ENCODE measurements at places on chromosomes 6 and 20.
A peak's percentile ranks its signal among the peaks of the same experiment; 100 is the strongest.

GRCh38 chr6:114997813-114998292 lies 655.0 kb upstream of the HS3ST5 start:
- DNase-seq = no peak

GRCh38 chr6:34556031-34556471 lies at the start of gene SPDEF:
Gene SPDEF (minus strand): TSS chr6:34556329. CDS start chr6:34544455, 11,874 bp downstream.
- DNase-seq = peak; percentile 89

DNA sequence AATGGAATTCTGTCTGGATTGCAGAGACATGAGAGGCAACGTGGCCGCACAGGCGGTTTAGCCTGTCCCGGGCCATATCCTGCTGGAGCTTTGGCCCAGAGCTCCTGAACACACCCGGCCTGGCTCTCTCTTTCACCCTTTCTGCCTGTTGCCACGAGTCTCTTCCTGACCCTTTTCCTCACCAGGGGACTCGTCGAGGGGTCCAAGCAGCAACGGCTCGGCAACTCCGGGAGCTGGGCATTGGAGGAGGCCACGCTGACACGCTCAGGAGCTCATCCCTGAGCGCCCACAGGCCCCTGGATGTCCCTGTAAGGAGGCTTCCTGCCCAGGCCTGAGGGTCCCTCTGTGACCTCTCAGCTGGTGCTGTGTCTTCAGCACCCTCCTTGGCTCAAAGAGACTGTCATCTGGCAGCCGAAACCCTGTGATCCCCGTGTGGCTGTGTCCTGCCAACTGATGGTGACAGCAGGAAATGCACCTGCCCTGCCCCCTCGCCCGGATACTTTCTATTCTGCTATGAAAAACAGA lies 103.8 kb downstream of the RNASET2 start:
- DNase-seq = no peak

DNA sequence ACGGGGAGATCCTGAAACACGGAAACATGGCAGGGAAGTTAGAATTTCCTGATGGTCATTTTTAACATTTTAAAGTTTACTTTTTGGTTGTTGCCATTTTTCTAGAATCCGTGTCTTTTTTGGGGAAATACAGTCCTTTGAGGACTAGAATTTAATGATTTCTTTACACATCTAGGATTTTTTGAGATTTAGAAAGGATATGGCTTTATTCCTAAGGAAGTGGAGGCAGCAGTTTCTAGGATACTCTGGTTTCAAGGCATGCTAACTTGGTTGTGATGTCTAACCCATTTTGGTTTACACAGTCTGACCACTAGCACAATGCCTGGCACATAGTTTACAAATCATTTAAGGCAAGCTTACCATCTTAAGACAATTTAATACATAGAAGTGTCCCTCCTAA lies 1.1 kb upstream of the ZBTB2 start:
- no peak for DNase-seq

DNA sequence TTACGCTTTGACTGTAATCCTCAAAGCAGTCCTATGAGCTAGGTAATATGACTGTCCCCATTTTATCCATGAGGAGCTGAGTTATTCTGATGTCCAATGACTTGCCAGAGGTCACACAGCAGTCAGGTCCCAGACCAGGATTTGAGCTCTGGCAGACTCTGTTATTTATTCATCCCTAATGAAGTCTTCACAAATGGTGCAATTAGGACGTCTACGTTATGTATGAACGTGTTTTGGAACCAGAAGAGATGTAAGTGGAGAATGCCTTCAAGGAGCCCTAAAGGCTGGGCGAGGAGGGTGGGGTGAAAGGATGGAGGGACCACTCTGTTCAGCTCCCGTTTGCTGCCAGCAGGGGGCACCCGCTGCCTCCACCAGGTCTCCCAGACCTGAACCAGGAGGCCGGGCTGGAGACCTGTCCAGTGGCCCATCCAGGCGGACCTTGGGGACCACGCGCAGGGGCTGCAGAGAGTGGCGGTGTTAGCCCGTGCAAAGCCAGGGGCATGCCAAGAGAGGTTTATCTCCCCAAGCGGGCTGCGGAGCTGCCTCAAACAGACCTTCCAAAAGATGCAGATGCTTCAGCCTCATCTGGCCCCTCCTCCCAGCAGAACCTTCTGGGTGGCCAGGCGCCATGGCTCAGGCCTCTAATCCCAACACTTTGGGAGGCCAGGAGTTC lies 15.2 kb upstream of the ZNF335 start:
- DNase-seq = peak; percentile 87

DNA sequence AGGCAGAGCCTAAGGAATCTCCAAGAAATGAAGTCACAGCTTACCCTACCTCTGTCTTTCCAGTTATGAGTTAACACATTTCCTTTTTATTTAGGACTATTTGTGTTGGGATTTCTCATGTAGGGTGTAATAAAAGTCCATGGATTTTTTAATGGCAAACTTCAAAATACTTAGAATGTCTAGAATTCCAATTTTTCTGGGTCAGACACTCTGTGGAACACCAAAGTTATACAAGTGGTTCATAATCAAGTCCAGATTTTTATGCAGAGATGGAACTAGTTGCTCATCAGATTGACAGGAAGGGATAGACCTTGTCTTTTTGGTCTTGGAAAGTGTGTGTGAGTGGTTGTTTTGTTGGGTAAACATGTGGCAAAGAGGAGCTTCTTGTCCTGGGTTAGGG lies 303.5 kb upstream of the RNF24 start:
- no peak for DNase-seq

- DNase-seq = no peak
Measured at GRCh38 chr20:63132715-63133471, 83.0 kb downstream of the YTHDF1 start.

GRCh38 chr6:129346964-129347363 lies 363.0 kb downstream of the ARHGAP18 start:
- no peak for DNase-seq

DNA sequence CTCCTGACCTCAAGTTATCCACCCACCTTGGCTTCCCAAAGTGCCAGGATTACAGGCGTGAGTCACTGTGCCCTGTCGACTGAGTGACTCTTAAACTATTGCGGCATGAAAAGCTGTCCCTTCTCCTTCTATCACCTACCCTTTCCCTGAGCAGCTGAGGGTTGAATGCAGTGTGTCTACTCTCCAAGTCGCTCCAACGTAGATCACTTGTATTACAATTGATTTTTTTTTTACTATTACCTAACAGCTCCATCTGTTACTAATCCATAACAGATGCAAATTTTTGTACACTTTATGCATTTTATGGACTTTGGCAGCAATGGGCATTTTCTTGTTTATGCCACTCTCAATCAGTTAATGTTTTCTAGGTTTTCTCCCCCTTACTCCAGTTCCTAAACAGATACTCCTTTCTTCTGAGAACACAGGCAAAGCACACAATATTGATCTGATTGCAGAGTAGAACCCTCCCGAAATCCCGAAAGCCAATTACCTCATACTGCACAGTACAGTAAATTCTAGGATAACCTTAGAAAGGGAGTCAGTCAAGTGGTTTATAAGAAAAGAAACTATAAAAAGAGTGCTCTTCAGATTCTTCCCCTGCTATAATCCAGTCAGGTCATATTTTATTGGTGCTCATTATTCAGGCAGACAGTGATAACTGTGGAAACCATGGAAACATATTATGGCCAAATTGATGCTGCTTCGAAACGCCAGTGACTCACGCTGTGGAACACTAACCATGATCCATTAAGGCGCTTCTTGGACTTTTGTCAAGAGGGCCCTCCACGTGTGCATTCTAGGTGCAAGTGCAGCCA lies 273.0 kb downstream of the ADGB start:
- DNase-seq = no peak

- no peak for DNase-seq
Measured at GRCh38 chr20:50831622-50832021, 36.8 kb downstream of the BCAS4 start.

- no peak for DNase-seq
Measured at GRCh38 chr20:43781215-43781614, 54.4 kb upstream of the GTSF1L start.

DNA sequence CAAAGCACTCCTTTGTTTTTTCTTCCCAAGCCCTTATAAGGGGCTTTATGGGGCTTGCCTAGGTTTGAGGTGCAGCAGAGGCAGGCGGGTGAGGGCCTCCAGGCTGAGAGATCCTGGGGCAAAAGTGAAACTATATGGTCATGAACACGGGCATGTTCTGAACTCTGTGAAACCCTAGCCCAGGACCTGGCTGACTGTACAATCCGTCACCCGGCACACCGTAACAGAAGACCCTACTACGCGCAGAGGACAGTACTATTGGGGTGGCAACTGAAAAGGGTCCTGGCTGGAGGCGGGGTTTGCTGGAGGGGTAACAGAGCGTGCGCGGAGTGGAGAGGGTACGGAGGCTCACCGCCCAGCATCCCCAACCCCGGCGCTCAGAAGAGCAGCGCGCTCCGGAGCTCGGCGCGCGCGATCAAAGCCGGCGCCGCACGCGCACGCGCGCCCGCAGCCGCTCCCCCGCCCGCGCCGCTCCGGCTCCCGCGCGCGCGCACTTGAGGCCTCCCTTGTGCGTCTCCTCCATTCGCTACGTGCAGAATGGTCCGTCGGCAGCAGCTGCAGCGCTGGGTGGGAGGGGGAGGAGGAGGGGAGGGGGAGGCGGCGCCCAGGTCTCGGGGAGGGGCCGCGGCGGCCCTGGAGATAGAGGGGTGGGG lies 54.2 kb downstream of the MRPL14 start:
- DNase-seq = peak; percentile 89

- peak; percentile 74 for DNase-seq
Measured at GRCh38 chr20:36768768-36769430, 4.7 kb downstream of the DSN1 start.

DNA sequence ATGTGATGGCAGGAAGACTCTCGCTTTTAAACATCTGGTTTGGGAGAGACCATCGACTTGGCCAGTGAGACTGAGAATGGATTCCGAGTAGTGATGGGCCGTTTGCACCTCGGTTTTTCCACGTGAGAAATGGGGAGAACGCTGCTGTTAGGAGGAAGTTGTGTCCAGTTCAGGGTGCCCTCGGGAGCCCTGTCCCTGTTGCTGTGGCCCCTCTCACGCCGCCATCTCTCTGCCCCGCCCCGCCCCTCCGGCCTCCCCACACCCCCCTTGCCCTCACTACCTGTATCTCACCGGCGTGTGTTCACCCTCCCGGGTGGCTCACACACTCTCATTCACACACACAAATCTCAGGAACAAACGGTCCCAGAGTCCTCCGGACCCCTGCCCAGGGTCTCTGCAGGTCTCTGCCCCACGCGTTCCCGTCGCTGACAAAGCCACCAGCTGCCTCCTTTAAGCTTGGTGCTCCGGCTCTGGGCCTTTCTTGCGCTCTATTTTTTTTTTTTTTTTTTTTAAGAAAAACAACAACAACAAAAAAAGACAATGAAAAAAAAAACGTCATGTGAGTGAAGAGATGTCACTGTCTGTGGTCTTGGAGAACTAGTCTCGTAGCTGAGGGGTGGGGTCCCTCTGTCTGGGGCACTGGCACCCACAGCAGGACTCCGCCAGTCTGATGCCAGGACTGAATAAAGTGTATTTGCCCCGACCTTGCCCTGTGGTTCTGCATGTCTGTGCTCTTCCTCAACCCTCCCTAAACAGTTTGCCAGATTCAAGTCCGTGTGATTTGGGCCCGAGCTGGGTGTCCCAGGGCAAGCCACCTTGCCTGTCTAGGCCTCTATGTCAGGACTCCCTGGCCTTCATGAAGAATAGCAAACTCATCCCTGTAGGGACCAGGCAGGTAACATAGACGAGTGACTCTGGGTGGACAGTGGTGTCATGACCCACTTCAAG lies 2.9 kb downstream of the SOX12 start:
- no peak for DNase-seq

- DNase-seq = no peak
Measured at GRCh38 chr6:44788387-44788981, 401.0 kb downstream of the CDC5L start.

DNA sequence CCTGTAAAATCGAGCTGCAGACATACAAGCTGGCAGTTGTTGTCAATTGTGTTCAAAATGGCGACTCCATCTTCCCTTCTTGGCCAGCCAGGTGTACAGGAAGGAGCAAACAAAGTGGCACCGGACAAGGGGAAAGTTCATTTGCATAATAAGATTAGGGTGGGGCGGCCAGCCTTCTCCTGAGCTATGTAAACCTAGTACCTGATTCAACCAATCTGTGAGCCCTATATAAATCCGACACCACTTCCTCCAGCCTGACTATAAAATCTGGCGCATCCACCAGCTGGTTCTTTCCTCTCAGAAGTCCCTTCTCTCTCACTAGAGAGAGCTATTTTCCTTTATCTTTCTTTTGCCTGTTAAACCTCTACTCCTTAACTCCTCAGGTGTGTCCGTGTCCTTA lies 8.1 kb upstream of the HBS1L start:
- DNase-seq = peak; percentile 77

- no peak for DNase-seq
Measured at GRCh38 chr6:149236589-149236988, 80.9 kb upstream of the TAB2 start.

- no peak for DNase-seq
Measured at GRCh38 chr6:18842534-18842933, 455.4 kb downstream of the RNF144B start.

- DNase-seq = no peak
Measured at GRCh38 chr6:11950109-11950508, 62.0 kb upstream of the HIVEP1 start.

DNA sequence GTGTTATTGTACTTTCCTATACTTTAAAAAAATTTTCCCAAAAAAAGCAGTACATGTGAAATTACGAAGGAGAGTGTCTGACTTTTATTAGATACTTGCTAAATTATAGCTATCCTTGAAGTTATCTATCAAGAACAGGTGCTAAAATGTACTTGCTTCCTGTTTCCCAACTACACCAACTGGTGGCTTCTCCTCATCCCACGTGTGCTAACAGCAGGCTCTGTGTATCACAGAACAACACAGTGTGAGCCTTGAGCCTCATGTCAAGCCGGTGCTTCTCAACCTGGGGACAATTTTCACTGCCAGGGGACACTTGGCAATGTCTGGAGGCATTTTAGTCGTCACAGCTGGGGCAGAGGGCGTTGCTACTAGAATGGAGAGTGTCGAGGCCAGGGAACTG lies 36.2 kb upstream of the CDYL start:
- DNase-seq = no peak

DNA sequence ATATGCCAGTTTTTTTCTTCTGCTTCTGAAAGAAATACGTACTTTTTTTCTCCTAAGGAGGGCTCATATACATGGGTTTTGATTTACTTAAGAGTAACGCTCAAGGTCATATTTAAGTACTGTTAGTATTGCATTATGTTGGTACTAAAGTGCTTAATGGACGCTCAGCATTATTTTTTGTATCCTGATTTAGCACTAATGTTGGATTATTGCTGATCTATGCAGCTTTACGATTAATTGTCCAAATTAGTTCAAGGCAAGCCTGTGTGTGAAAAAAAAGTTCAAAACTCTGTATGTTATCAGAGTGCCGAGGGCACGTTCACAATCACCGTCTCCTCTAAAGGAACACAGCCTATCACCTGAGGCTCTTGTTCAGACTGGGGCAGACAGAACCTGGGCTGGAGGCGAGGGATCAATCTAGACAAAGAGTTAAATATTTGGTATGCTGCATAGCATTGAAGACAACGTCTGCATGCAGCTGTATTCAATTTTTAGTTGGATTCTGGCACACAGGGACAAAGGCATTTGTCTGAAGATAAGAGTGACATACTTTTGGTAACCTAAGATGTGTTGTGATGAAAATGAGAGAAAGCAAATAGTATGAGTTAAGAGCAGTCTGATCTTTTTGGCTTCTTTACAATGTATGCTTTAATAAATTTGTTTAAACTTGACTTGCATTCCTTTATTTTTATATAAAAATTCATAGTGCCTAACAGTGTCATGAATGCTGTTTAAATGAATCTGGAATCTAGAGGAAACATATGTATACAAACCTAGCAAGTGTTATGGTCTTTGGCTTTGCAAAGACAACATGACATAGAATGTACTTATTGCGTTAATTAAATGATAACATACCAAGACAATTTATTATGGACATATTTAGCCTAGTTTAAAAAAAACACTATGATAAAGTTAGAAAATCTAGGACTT lies 341.2 kb downstream of the SAMD5 start:
- no peak for DNase-seq

- DNase-seq = no peak
Measured at GRCh38 chr6:15893556-15894253, 230.9 kb upstream of the DTNBP1 start.

All from T47D (cell line).